ENCODE measurements at places on chromosomes 11 and 22. TPM values are rescaled to one million over a fixed set of nuclear protein-coding genes. Genes with fewer than 3 reads are reported as not detected.
A peak's percentile ranks its signal among the peaks of the same experiment; 100 is the strongest.

The OR5P2 gene
- not detected for total RNA-seq

The KCNK7 gene
- total RNA-seq: 5.8 TPM

The DNAJB13 gene
- total RNA-seq: 1.9 TPM

The DDX6 gene
- 160 TPM for total RNA-seq

The MYBPC3 gene
- 0.14 TPM for total RNA-seq

The SLC22A24 gene
- not detected for total RNA-seq

The MFRP gene
- 0.26 TPM for total RNA-seq

The SLC1A2 gene
- 2.9 TPM for total RNA-seq

- H3K4me3 ChIP-seq: no peak overlapping the region
- no peaks in the 10 kb centered on the region for H3K4me1 ChIP-seq
- H3K27ac ChIP-seq: no peak overlapping the region
- H3K36me3 ChIP-seq: no peaks in the 10 kb centered on the region
- H3K27me3 ChIP-seq: no peaks in the 10 kb centered on the region
Observed at GRCh38 chr22:36584666-36585065, 55.7 kb upstream of the EIF3D start.

- H3K4me3 ChIP-seq: no peak overlapping the region
- H3K36me3 ChIP-seq: no peaks in the 10 kb centered on the region
- peaks cover 11% of the 10 kb centered on the region for H3K4me1 ChIP-seq
- H3K27ac ChIP-seq: no peak overlapping the region
Observed at GRCh38 chr22:42340829-42341383, 70.5 kb upstream of the TCF20 start.

DNA sequence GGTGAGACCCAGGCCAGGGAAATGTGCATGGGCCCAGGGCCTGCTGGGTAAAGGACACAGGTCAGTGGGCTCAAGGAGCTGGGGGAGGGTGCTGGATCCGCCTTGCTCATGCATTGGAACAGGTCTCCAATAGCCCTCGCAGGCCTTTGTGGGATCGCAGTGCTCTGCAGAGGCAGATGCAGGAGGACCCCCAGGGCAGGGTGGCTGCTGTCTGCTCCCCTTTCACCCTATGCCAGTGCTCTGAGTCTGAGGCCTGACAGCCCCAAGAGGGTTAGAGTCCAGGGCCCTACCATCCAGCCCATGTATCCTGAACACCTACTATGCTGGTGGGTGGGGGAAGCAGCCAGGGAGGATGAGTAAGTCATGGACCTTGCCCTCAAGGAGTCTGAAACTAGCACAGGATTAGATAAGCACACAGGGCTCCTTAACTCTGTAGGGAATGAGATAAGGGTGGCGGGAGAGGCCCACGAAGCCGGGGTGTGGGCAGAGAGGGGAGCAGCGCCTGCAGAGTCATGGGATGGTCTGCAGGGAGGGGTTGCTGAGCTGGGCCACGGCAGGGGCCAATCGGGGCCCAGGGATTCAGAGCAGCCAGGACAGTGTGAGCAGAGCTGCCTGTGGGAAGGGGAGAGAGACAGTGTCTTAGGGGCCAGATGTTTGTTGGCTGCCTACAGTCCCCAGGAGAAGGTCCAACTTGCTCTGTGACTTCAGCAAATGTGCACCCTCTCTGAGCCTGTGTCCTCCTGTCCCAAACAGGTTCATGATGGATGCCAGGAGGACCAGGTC is 10.5 kb upstream of the EHD1 start:
- H3K36me3 ChIP-seq: no peaks in the 10 kb centered on the region
- peaks cover 5% of the 10 kb centered on the region for H3K4me1 ChIP-seq
- H3K4me3 ChIP-seq: no peak overlapping the region
- no peak overlapping the region for H3K27ac ChIP-seq
- DNase-seq: no peak

DNA sequence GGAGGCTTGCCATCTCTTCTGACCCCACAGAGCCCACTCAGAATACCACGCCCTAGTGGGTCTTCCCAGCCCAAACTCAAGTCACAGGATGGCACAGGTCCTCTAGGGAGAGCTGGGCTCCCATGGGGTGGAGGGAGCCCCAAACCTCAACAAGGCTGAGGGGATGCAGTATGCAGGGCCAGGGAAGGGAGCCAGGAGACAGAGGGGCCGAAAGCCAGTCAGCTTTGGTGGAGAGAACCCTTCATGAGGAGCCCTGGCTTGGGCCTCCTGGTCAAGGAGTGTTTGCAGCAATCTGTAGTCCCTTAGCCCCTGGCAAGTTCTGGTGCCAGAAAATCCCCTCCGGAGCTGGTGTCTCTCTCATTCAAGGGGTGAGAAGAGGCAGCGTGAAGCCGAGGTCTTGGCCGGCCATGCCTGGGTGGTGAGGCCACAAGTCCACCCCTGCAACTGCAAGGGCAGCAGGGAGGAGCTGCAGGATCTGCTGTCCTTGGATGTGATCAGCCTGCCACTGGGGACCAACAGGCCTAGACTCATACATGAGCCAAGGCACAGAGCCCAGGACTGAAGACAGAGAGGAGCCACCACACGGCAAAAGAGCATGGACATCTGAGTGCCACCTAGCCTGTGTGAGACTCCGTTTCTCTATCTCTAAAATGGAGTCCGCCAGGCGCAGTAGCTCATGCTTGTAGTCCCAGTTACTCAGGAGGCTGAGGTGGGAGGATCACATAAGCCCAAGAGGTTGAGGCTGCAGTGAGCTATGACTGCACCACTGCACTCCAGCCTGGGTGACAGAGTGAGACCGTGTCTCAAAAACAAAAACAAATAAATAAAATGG is 24.1 kb downstream of the NEAT1 start:
- H3K27me3 ChIP-seq: no peaks in the 10 kb centered on the region
- H3K27ac ChIP-seq: peak overlapping the region; percentile 45

- no peak overlapping the region for H3K27ac ChIP-seq
- H3K4me3 ChIP-seq: no peak overlapping the region
- no peaks in the 10 kb centered on the region for H3K36me3 ChIP-seq
- H3K27me3 ChIP-seq: no peaks in the 10 kb centered on the region
Observed at GRCh38 chr11:107824668-107825369, 33.8 kb downstream of the SLC35F2 start.

GRCh38 chr11:134511255-134511654 is 99.2 kb upstream of the B3GAT1 start:
- H3K27me3 ChIP-seq: no peaks in the 10 kb centered on the region
- no peaks in the 10 kb centered on the region for H3K4me1 ChIP-seq
- no peak overlapping the region for H3K4me3 ChIP-seq
- DNase-seq: peak; percentile 3

- H3K36me3 ChIP-seq: no peaks in the 10 kb centered on the region
- no peak overlapping the region for H3K27ac ChIP-seq
- H3K4me1 ChIP-seq: no peaks in the 10 kb centered on the region
- H3K27me3 ChIP-seq: no peaks in the 10 kb centered on the region
- H3K4me3 ChIP-seq: no peak overlapping the region
Observed at GRCh38 chr11:67700141-67700540, 25.7 kb upstream of the ALDH3B2 start.

DNA sequence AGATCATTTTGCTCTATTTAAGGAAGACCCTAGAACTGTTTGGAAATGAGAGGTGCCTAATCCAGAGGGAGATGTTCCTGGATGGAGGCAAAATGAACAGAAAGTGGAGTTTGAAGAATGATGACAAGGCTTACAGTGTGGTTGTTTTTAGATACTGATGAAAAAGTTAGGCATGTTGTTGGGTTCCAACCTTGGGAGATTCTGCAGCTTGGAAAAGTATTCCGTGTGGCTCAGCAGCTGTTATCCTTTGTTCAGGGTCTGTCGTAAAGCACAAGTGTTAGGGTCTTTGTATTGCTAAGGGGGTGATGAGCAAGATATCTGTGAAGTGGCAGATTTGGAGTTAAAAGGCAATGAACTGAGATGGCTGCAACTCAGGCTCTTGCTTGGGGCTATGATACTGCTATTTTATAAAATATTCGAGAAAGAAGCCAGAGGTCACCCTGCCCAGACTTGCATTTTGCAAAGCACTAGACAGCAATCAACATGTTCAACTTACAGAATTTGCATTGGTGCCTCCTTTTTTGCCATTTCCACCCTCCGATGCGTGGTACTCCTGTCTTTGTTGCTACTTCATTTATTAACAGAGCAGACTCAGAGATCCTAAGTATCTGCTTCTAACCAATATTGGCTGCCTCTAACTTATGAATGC is 45.3 kb upstream of the POGLUT3 start:
- no peak for DNase-seq
- no peak overlapping the region for H3K4me3 ChIP-seq
- H3K27me3 ChIP-seq: no peaks in the 10 kb centered on the region
- no peaks in the 10 kb centered on the region for H3K4me1 ChIP-seq

All from uterus (tissue), 4 donors.